Tibial artery (tissue), 4 donors: ENCODE measurements at places on chromosomes 16 and 17.

DNA sequence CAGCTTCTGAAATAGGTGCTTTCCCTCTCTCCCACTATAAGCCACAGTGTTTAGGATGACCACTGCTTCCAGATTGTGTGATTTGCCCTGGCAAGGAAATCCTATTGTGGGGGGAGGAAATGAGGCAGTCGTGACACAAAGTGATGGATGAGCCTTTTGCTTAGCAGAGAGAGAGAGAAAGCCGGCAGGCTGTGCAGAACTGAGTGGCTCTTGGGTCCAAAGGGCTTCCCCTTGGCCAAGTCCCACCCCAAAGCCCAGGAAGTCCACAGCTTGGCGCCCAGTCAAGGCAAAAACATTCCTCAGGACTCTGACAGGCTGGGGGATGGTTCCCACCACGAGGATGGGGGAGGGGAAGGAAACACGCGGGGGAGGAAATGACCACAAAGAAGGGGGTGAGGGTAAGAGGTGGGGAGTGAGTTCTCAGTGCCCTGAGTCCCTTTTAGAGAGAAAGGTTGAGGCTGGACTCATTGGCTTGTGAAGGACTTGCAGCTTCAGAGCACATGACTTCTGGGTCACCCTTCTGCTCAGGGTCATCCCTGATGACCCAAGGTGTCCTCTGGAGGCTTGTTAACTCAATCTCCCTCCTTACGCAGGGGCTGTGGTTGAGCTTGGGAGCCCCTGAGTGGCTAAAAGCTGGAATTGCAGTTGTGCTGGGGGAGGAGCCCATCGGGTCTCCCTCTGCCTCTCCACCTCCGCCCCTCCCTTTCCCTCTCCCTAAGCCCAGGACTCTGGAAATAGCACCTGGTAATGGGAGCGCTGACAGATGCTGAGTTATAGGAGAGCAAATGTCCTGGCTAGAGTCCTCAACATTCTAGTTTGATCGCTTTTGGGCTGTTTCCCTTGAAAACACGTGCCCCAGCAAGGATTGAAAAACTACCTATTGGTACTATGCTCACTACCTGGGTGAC, 10.3 kb upstream of the MSL1 start:
- peak; percentile 96 for DNase-seq

- DNase-seq, result no peak
These were observed 25.3 kb downstream of the SPNS2 start for GRCh38 chr17:4523946-4524345.

DNA sequence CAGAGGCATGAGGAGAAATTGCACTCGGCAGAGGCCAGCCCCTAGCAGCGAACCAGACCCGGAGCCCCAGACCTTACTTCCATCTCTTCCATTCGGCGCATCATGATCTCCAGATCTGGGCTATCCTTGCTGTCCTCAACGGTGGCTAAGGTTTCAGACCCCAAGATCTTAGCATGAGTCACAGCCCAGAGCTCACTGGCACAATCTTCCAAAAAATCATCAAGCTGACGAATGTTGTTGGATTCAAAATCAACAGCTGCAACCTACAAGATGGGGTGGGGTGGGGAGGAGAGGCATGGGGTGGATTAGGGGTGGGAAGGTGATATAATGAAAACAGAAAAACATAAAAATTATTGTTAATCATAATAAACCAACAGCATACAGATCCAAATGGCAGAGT, 39.7 kb upstream of the PITPNM3 start:
- DNase-seq, result no peak

GRCh38 chr17:2965621-2966595, 97.5 kb downstream of the OR1D5 start:
- no peak for DNase-seq

GRCh38 chr17:57987581-57988300, at the start of gene VEZF1:
Gene VEZF1 (minus strand): TSS chr17:57988254. CDS start chr17:57988111, 143 bp downstream.
- DNase-seq, result peak; percentile 65

DNA sequence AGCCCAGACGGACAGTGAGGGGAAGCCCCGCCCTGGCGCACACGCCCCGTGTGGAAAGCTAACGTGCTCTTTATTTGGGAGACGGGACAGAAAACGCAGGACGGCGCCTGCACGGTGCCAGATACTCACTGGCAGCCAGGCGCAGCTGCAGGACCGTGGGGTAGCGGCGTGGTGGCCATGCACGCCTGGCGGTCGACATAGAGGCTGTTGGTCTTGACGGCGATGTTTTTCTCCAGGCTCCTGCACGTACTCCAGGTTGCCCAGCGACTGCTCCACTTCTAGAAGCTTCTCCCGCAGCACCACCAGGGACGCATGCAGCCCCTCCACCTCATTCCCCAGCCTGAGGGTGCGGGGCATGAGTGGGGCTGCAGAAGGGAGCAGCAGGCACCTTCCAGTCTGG, 5.1 kb upstream of the C1QTNF8 start:
- no peak for DNase-seq

- no peak for DNase-seq
These were observed 348.3 kb downstream of the C16orf95 start for GRCh38 chr16:86968866-86969265.

DNA sequence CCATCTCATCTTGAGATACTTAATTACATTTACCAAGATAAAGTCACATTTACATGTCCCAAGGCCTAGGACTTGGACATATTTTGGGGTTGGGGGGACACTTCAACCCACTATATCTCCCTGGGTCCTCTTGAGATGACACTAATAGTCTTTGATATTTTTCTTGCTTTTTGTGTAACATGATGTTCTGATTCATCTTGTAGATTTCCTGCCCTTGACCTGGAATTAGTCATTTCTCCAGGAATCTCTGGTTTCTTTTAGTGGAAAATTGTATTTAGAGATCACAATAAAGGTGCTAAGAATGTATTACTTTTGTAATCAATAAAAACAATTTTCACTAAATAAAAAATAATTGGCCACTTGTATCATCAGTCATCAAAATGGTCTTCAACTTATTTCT, 157.3 kb downstream of the VPS53 start:
- no peak for DNase-seq
